ENCODE measurements at places on chromosomes 12 and 14.

GRCh38 chr12:66232263-66232662, 43.2 kb downstream of the IRAK3 start:
- DNase-seq, result no peak

DNA sequence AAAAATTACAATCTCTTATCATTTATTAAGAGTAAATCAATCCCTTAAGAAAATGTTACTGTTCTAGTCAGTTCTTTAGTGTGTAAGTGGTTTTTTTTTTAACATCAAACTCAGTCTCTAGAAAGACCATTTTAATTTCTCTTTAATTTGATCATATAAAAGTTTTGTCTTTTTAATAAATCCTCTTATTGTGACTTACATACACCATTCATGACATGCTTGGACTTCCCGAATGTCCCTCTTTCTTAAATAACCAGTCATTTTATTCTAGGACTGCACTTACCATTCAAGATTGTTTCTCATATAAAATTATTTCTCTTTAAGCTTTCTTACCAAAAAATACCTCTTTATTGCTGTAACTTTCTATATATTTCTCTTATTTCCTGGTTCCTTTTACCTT, 60.8 kb upstream of the EVL start:
- no peak for DNase-seq

DNA sequence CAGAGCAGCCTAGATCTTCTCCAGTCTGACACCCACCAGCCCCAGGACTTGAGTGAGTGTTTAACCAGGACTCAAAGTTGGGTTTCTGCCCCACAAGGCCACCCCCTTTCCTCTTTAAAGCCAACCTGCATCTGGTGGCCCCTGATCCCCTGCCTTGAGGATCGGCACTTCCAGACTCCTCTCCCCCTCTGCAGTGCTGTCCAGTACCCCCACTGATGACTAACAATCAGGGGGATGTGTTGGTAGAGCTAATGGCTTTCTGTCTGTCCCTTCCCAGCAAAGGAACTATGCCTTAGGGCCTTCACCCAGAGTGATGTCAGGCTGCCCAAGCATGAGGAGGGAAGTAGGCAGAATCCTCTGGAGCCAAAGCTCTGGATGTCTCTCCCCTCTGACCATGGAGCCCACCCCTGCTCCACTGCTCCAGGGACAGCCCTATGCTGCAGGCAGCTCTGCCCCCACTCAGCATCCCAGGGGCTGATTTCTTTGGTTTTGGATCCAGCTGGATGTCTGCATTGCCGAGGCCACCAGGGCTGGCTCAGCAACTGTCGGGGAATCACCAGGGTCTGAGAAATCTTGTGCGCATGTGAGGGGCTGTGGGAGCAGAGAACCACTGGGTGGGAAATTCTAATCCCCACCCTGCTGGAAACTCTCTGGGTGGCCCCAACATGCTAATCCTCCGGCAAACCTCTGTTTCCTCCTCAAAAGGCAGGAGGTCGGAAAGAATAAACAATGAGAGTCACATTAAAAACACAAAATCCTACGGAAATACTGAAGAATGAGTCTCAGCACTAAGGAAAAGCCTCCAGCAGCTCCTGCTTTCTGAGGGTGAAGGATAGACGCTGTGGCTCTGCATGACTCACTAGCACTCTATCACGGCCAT, 42.9 kb downstream of the DAD1 start:
- DNase-seq, result peak; percentile 61

GRCh38 chr12:130016986-130017385, 113.2 kb upstream of the TMEM132D start:
- no peak for DNase-seq

DNA sequence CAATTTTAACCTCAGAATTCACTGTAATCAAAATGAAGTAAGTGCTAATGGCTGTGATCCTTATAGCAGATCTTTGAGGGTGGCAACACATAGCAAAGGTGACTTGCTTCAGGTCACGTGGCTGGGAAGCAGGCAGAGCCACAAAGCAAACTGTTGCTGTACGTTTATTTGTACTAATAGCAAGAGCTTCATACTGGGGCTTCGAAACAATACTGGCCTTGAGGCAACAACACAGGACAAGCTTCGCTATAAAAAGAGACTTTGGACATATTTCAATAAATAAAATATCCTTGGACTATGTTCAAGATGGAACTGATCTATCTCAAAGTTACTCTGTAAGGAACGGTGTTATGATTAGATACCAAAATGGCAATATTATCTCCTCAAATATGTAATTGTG, 44.6 kb downstream of the MSRB3 start:
- no peak for DNase-seq

- no peak for DNase-seq
Measured at GRCh38 chr12:45246236-45246635, 30.3 kb downstream of the ANO6 start.

GRCh38 chr12:27005495-27005894, 8.7 kb downstream of the TM7SF3 start:
- DNase-seq, result no peak

Data from stimulated activated CD4-positive, alpha-beta T cell treated with anti-CD3 and anti-CD28 coated beads, TNF-alpha, amount 100 ng/mL, for 24 hours (primary cell).